ENCODE measurements at places on chromosomes 12 and 14.

DNA sequence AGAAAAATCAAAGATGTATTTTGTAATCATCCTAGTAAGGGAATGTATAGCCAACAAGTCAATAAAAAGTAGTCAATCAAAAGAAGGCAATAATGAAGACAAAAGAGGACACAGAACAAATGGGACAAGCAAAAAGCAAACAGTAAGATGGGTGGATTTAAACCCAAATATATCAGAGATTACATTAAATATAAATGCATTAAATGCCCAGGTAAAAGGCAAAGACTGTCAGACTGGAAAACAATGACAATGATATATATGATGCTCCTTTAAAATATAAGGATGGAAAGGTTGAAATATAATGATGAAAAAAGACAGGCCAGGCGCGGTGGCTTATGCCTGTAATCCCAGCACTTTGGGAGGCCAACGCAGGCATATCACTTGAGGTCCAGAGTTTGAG lies 35.7 kb downstream of the NEMF start:
- no peak for DNase-seq

GRCh38 chr12:101591781-101592180 lies 3.0 kb upstream of the MYBPC1 start:
- no peak for DNase-seq

DNA sequence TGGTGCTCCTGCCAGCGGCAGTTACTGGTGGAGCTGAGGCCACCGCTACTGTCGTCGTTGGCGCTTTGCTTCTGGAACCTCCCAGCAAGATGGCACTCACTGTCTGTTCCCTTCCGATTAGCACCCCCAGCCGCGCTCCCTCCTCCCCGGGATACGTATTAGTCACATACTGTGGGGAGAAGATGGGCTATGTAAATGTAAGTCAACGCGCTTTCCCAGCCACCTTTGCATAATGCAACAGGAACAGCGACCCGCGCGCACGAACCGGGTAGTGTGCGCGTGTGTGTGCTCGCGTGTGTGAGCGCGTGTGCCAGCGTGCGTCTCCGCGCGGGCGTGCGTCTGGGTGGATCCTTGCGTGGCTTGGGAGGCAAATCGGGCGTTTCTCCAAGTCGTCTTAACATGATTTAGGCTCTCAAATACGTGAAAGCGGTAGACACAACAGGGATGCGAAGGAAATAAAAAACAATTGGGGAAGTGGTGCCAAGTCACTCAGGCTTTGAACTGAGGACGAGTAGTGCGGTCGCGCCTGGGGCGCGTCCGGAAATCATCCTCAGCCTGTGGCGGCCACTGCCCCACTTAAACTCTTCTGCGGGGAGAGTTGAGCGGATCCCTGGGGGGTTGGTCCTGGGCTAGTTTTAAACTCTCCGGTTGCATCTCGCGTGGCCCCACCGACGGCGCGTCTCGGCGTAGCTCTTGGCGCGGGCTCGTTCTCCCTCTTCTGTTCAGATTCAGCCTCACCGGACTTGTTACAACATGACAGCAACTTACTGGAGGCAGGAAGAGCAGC lies 1.8 kb downstream of the FLRT2 start:
- peak; percentile 68 for DNase-seq

- DNase-seq, result no peak
Measured at GRCh38 chr12:105164068-105164467, 56.5 kb downstream of the WASHC4 start.

DNA sequence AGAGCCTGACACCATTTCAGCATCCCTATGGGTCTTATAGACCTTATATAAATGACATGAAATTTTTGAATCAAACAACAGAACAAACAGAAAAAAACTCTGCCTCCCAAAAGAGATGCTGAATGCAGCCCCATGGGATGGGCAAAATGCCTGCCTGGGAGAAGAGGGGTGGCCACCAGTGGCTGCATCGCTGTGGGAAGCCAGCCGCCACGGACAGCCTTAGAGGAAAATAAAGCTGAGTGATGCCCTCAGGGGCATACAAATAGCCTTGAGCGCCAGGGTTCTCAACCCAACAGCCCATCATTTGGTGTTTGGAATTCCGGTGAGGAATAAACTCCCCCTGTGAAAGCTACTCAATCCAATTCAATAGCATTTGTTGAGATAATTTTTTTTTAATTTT lies 22.9 kb downstream of the SYNE3 start:
- no peak for DNase-seq

DNA sequence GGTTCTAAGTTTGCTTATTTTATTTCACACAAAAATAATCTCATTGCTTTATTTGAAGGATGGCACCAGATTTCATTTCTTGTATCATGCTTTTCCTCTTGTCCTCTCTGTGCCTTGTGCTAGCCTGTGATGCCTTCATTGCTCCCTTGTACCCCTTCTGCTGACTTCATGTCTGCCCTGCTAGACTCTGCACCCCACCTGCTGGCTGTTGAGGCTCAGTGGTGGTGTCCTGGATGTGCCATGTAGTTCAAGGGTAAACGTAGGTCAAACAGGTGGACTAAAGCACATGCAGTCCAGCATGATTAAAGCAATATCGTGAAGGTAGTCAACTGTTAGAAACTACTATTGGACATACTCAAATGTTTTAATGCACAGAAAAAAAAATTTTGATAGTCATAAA lies 21.6 kb downstream of the MRPS35 start:
- DNase-seq, result no peak

- DNase-seq, result no peak
Measured at GRCh38 chr14:101980700-101981099, 16.3 kb downstream of the DYNC1H1 start.

GRCh38 chr14:51211149-51211548 lies 28.9 kb upstream of the TMX1 start:
- DNase-seq, result no peak

DNA sequence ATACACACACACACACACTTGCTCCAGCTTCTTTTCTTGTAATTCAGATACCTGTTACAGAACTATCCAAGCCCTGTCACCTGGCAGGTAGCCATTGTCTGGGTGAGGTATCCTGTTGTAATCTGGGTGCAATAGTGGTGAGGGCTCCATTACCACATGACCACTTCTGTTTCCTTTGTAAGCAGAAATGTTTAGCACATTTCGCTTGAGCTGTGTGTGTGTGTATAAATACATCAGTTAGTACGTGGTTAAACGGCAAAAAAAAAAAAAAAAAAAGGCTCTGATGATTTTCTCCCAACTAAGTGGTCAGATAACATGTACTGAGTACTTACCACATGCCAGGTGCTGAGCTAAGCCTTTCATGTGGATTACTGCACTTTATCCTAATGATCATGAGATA lies 129.3 kb upstream of the SSTR1 start:
- DNase-seq, result no peak

DNA sequence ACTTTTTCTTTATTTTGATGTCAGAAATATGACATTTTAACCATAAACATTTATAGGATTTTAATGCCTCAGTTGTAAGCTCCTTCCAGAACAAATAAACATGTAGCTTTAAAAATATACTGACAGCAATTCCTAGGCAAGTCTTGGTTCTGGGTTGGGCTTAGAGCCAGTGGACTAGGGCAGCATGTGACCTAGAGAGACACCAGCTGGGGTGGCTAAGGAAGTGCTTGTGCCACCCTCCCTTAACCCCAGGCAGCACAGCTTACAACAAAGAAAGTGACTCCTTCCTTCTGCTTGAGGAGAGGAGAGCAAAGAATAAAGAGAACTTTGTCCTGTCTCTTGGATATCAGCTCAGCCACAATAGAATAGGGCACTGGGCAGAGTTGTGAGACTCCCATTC lies 61.6 kb upstream of the KTN1 start:
- no peak for DNase-seq

GRCh38 chr12:2335916-2336315 lies 283.1 kb downstream of the CACNA1C start:
- DNase-seq, result no peak

GRCh38 chr14:52263190-52263589 lies 4.3 kb upstream of the PTGDR start:
- DNase-seq, result no peak

DNA sequence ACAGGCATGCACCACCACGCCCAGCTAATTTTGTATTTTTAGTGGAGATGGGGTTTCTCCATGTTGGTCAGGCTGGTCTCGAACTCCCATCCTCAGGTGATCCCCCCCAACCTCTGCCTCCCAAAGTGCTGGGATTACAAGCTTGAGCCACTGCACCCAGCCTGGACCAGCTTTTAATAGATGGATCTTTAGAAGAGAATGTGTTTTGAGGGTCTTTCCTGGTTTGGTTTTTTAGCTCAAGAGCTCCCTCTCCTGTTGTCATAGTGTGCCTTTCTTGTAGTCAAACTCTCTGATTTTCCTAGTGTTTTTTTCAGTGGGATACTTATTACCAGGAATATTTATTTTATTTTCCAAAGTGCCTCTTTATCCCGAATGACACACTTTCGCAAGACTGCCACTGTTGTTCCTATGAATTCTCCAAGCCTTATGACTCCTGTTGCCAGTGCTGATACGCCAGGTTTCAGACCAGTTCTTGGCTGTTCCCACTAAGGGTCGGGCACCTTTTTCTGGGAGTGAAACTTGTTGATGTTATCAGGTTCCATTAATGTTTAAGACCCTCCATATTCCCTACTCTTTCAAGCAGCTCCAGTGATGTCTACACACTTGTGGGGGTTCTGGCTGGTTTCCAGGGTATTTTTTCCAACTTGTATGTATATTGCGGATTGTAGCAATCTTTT lies 31.5 kb upstream of the LIMA1 start:
- DNase-seq, result peak; percentile 38

DNA sequence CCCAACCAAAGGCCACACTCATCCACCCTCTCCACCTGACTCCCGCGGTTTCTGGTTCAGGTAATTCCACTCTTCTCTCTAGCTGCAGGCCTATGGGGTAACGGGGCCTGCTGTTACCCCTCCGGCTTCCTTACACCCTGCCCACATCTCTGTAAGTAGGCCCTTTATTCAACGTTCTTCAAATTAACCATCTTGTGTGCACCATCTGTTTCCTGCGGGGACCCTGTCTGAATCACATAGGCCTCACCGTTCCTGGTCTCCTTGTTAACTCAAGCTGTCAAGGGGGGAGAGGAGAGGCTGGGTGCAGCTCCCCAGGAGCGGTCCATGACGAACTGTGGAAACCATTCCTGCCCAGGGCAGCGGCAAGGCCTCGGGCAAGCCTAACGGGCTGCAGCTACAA lies 9.3 kb upstream of the DLK1 start:
- DNase-seq, result no peak

- DNase-seq, result no peak
Measured at GRCh38 chr14:85344171-85344570, 185.8 kb upstream of the FLRT2 start.

Measured in iPS DF 19.7 (cell line).